ENCODE measurements at places on chromosomes 16 and 17.
A peak's percentile ranks its signal among the peaks of the same experiment; 100 is the strongest.

DNA sequence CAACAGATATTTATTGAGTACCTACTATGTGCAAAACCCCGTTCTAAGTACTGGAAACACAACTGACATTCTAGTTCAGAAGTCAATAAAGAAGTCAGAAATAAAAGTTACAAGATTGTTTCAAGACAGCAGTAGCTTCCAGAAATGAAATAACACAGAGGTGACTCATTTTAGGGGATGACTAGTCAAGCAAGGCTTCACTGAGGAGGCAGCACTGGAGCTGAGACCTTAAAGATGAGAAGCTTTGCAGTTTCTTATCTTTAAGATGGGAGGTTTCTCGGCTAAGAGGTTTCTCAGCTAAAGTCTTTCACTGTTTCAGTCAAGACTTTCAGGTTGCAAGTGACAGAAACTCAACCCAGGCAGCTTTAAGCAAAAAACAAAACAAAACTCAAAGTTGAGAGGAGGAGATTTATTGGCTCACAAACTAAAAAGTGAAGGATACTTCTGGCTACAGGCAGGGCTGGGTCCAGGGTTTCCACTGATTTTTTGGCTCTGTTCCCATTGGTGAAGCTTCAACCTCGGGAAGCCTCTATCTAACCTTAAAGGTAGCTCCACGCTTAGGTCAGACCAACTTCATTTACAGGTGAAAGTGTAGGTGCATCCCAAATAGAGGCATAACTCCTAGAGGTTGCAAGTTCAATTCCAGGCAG is 7.4 kb upstream of the MMP2 start:
- DNase-seq = no peak

DNA sequence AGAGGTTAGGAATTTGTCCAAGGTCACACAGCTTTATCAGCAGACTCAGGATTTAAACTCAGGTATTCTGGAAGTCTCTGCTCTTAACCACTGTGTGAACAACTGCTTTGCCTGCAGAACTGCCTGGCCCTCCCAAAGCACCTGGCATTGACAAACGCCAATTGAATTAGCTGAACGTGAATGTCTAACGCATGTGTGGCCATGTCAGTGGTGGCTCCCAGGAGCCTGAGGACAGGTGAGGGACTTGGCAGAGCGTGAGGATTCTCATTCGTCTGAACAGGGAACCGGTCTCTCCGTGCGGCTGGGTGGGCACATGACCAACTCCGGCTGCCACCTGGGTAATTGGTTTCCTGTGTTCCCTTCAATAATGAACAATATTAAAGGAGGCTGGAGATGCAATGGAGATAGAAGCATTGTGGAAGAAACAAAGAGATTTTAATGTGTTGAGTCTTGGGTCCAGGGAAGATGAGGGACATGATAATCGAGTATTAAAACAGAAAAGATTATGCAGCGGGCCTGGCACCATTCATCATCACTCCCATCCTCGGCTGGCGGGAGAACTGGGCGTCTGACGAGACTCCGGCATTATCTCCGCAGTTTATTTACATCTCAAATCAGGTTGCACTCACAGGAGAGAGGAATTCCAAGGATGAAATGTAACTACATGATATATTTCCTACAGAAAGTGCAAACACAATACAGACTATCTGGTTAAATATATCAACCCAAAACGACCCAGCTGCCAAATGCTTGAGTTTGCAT is 113.5 kb downstream of the NPIPB5 start:
- no peak for DNase-seq

DNA sequence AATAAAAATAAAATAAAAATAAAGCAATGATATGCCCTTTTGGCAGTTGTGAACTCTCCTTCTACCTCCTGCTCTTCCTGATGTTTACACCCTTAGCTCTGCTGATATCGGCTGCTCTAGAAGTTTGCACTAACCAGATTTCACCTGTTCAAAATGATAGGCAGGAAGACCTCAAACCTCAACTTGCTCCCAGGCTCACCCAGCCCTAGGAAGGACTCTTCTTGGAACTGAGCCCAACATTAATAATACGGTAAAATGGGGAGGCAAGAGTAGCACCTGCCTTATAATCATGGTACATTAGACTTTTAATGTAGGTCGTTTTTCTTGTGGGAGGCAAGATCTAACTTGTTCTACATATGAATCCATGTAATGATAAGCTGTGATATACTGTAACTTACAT is 61.2 kb upstream of the MED13 start:
- DNase-seq = no peak

DNA sequence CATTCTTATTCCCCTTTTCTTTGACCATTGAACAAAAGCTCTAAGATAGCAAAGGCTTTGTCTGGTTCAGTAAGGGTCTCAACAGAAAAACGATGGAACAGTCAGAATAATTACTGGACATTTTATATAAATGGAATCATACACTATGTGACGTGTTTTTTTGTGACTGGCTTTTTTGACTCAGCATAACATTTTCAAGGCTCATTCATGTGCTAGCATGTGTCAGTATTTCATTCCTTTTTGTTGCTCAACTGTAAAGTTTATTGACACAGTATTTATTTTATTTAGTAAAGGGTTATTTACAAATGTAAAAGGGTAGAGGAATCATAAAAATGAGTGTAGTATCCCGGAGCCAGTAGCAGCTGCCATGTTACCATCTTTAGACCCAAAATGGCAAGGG is 226.2 kb downstream of the CDRT15L2 start:
- DNase-seq = no peak

GRCh38 chr16:70410734-70411133 is 28.2 kb downstream of the ST3GAL2 start:
- DNase-seq = no peak

DNA sequence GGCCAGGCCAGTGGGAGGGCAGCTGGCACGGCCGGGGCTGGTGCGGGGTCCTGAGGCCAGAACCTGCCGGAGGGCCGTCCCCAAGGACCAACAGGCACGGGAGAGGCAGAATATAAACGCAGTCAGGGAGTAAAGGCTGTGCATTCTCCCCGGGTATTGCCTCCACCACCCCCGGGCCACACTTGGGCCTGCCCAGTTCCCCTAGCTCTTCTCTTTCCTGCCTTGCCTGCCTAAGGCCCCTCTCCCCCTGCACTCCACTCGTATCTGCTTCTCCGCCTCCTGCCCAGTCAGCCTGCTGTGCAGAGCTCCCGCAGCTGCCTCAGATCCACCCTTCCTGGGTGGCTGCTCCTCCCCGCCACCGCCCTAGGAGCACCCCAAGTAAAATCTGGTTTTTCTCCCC is 5.0 kb upstream of the RPH3AL start:
- no peak for DNase-seq

- peak; percentile 33 for DNase-seq
These were observed 60.1 kb upstream of the TMEM132E start for GRCh38 chr17:34519282-34519681.

- DNase-seq = no peak
These were observed 4.9 kb downstream of the SOX9 start for GRCh38 chr17:72125742-72126141.

DNA sequence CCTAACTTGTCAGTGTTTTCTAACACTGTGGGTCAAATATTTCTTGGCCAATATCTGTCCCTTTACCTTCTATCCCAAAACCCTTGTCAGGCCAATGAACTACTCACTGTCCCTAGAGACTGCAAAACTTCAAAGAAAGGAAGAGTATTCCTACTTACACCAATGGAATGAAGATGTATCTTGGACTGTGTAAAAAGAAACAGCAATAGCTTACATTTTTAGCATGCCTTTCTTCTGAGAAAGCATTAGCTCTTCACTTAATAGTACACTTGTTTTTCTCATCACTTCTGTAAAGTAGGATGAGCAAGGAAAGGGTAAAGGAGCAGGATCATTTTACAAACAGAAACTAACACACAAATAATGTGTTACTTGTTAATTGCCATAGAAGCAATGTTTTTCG is 73.9 kb downstream of the STH start:
- no peak for DNase-seq

GRCh38 chr16:88636488-88637265 is 1.7 kb upstream of the IL17C start:
- no peak for DNase-seq

- peak; percentile 54 for DNase-seq
These were observed 3.9 kb upstream of the HEXIM1 start for GRCh38 chr17:45144199-45145034.

GRCh38 chr16:9465161-9465560 is 373.7 kb downstream of the HAPSTR1 start:
- no peak for DNase-seq

DNA sequence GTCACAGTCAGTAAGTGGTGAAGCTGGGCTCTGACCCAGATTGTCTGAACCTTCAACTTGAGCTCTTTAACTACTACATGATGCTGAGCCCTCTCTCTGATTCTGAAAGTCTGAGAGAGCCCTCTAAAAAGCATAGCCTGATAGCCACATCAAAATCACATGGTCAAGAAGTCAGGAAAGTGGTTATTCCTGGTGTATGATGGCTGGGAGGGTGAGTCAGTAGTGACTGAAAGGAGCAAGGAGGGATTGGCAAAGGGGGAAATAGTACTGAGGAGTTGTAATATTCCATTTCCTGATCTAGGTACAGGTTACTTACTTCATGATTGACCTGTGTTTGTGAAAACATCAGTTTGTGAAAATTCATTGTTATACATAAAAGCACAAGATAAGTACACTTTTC is 89.1 kb downstream of the SSH2 start:
- DNase-seq = no peak

DNA sequence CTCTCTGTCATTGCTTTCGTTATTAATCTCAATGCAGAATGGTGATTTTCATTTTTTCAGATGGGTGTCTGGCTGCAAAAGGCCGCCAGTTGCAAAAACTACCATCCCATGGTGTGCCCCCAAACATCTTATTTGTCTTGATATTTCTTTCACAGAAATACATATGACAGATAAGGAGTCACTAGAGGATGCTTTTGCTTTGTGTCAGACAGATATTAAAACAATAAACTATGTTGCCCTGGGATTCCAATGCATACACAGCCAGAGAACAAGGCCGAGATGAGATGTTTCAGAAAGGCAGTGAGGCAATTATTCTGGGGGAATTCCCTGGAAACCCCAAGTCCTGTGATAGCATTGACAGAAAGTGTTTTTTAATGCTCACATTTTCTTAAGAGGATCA is 307.7 kb downstream of the RBFOX1 start:
- DNase-seq = no peak

DNA sequence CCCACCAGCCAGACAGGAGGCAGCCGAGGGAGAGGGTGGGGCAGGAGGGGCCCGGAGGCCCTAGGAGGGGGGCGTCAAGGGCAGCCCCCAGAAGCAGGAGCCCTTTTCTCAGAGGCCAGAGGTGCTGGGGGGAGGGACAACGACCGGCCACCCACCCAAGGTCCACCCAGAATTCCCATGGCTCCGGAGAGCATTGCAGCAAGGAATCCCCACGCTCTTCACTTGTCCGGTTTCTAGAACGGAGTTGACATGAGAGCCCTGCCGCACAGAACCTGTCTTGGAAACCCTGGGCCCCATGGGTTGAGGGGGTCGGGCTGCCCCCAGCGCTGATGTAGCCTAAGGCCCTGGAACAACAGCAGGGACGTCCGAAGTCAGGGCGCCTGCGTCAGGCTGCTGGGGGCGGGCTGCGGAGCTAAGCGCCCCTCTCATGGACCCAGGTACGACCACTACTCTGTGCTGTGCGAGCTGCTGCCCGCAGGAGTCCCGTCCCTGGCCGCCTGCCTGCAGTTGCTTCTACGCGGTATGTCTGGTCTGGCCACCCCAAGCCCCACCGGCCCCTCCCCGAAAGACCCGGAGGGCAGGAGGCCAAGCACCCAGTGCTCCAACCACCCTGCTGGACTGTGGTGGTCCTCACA is 11.2 kb downstream of the CYBC1 start:
- DNase-seq = no peak

DNA sequence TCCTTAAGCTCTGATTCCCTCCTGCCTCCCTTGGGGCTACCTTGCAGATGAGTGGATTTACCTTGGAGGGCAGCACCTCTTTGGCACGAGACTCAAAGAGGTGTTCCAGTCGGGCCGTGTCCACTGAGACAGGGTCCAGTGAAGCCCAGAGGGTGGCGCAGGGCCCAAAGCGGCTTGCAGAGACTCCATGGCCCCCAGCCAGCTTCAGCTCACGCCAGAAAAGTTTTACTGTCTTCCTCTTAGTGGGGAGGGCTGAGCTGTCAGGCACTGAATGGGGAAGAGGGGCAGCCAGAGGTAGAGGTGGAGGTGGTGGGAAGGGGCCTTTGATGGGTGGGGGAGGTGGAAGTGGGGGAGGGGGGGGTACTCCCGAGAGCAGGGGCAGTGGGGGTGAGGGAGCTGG is 6.7 kb downstream of the TMEM208 start:
- no peak for DNase-seq

DNA sequence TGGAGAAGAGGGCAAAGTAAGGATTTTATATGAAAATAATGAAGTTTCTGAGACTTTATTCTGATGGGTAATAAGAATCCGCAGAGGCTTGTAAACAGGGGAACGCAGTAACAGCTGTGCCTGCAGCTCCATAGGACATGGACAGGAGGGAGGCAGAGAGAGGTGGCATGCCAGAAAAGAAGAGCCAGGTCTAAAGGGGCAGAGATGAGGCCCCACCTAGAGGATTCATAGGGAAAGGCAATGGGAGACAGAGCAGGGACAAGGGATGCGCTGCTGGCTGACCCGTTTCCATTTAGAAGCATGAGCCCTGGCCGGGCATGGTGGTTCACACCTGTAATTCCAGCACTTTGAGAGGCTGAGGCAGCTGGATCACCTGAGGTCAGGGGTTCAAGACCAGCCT is 340.3 kb upstream of the CDH5 start:
- DNase-seq = no peak

- no peak for DNase-seq
These were observed 37.4 kb downstream of the TK2 start for GRCh38 chr16:66512272-66513110.

DNA sequence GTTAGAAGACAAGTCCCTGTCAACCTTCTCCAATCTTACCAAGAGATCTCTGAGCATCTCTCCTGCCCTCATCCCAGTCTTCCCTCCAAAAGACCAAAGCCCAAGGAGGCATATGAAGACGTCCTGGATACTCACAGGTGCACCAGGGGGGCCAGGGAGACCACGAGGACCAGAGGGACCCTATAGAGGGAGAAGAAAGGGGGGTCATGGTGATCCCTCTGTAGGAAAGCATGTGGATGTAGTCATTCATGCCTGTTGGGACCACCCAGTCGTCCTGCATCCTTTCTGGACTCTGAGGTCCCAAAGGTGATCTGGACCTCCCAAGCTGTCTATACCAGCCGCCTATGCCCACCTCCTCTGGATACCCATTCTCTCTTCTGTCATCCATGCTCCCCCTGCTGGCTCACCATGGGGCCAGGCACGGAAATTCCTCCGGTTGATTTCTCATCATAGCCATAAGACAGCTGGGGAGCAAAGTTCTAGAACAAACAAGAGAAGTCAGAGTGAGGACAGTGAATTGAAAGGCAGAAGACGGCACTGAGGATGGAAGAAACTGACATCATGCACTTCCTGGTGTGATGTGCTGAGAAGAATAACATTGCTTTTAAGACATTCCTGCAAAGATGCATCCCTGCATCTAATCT is 3.3 kb downstream of the COL1A1 start:
- peak; percentile 60 for DNase-seq

DNA sequence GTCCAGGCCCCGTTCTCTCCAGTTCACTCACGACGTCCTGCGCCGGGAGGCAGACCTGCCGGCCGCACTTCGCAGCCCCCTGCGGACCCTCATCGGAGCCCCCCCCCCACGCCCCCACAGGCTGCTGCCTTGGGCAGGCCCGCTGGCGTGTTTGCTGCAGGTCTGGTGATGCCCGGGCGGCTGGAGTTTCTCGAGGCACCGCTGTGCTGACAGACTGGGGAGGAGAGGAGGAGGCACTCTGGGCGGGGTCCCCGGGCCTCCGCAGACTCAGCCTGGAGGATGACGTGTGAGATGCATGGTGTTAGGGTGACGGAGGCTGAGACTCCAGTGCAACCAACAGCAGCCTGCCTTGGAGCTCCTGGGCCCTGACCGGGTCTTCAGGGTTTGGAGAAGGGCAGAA is 24.1 kb downstream of the BAIAP2 start:
- no peak for DNase-seq
